ENCODE measurements at places on chromosomes 7 and 10.
A peak's percentile ranks its signal among the peaks of the same experiment; 100 is the strongest.

DNA sequence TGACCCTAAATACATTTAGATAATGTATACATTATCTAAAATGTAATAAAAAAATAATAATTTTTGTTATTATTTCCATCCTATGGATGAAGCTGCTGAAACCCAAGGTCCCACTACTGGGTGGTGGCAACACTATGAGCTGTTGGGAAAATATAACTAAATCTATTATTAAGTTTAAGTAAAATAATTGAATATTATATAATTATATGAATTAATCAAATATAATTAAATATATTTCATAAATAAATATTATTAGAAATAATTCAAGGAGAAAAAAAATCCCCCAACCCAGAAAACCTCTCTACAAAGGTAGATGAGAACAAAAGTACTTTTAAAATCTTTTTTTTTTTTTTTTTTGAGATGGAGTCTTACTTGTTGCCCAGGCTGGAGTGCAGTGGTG lies 7.9 kb downstream of the PRSS58 start:
- no peak for DNase-seq

DNA sequence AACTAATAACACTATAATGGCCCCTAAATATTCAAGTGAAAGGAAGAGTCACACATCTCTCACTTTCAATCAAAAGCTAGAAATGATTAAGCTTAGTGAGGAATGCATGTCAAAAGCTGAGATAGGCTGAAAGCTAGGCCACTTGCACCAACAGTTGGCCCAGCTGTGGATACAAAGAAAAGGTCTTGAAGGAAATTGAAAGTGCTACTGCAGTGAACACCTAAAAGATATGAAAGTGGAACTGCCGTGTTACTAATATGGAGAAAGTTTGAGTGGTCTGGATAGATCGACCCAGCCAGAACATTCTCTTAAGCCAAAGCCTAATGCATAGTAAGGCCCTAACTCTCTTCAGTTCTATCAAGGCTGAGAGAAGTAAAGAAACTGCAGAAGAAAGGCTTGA lies 12.1 kb upstream of the SNX13 start:
- DNase-seq: no peak

DNA sequence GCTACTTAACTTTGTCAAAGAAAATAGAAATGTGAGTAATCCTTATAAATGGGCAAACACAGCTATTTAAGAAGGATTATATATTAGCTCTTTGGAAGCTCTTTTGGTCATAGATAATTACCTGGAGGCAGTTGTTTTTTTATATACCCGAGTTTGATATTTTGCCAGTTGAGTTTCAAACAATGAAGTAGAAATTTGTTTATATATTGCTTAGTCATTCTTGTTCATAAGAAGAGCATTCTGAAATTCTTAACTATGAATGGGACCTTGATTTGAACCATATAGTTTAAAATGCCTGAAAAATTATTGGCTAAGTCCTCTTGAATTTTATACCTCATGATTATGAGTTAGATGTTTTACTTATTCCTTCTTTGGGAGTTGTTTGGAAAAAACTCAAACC lies 36.4 kb downstream of the MINPP1 start:
- DNase-seq: no peak

GRCh38 chr7:80935991-80936780 lies 17.3 kb upstream of the SEMA3C start:
- DNase-seq: no peak

DNA sequence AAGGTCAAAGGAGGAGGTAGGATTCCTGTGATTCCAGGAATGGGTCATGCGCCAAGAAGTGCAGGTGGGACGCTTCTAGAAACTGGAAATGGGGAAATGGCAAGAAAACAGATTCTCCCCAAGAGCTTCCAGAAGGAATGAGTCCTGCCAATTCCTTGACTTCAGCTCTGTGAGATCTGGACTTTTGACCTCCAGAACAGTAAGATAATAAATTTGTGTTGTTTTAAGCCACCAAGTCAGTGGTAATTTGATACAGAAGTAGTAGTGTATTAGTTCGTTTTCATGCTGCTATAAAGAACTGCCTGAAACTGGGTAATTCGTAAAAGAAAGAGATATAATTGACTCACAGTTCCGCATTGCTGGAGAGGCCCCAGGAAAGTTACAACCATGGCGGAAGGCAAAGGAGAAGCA lies 178.6 kb upstream of the GALNT17 start:
- no peak for DNase-seq

DNA sequence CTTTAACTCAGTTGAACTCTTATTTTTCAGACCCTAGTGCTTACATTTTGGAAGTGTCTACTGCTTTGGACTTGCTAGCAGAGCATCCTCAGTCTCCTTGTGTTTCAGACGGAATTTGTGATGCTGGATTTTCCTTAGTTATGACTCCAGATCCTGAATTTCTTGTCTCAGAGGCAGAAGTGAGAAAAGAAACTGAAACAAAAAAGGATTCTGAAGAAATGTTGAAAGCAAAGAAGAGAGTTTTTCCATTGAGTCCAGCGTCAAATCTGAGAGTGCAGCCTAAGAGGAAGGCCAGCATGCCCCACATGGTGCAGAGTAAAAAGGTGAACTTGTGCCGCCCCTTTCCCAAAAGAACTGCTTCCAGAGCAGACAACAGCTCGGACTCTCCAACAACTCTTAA lies 46.1 kb downstream of the TASOR2 start:
- DNase-seq: no peak

GRCh38 chr10:103111031-103111917 lies 81.8 kb downstream of the NT5C2 start:
- DNase-seq: no peak

DNA sequence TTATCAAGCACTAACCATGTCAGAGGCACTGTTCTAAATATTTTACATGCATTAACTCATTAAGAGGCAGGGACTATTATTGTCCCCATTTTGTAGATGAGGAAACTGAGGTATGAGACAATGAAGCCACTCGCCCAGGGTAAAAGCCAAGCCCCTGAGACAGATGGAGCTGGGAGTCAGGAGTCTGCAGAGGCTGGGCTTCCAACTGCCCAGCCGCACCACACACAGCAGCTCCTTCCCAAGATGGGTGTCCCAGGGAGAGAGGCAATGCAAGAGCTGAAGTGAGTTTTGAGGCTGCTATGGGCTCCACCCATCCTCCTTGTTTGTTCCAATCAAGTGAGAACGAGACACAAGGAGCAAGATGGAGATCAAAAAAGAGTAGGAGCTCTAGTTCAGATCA lies 244.2 kb downstream of the KCNMA1 start:
- DNase-seq: no peak

- DNase-seq: no peak
Observed at GRCh38 chr10:6514844-6515780, 65.0 kb downstream of the PRKCQ start.

GRCh38 chr10:49666685-49667084 lies 12.8 kb upstream of the C10orf53 start:
- no peak for DNase-seq

DNA sequence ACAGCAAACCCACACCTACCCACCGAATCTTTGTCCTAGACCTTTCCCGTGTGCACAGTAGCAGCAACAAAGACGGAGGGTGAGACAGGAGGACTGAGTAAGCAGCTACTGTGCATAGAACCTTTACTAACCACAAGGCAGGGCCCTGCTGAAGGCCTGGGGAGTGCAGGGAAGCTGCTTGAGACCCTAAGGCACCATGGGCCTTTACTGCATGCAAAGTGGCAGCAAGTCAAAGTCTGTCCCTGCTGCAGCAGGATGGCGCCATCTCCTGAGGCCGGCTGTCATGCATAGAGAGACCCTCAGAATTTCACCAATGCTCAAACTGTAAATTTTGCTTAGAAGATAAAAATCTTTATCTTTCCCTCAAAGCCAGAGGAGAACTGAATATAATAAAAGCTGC lies 610.5 kb downstream of the ACTR3B start:
- no peak for DNase-seq

DNA sequence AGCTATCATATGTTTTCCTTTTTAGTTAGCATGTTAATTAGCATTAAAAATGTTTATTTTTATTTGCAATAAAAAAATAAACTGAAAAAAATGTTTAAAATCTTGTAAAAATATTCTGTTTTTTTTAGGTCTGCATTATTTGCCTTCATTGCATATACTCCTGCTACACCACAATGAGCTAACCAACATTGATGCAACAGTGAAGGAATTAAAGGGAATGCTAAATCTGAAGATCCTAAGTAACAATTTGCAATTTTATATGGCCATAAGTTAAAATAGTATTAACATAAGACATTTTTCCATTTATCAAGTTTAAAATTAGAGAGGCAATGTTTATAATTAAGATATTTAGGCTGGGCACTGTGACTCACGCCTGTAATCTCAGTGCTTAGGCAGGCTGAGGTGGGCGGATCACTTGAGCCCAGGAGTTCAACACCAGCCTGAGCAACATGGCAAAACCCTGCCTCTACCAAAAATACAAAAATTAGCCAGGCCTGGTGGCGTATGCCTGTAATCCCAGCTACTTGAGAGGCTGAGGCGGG lies 32.2 kb downstream of the LRRC72 start:
- DNase-seq: no peak

DNA sequence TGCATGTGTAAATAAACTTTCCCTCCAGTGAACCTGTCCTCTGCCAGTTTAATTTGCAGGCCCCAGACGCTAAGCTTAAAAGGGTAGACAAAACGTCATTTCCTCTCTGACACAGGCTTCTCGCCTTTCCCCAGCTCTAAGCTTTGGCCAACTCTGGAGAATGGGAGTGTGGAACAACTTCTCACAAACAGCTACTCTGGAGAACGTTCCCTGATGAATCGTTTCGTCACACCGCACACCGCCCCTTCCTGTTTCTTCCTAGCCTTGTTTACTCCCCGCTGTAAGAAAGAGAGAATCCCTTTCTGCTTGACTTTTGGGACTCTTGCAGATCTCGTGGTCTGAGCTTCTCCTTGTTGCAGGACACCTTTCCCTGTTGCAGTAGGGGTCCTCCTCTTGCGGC lies 564.2 kb downstream of the TCERG1L start:
- DNase-seq: no peak

- DNase-seq: no peak
Observed at GRCh38 chr7:148626828-148627227, 36.3 kb downstream of the C7orf33 start.

DNA sequence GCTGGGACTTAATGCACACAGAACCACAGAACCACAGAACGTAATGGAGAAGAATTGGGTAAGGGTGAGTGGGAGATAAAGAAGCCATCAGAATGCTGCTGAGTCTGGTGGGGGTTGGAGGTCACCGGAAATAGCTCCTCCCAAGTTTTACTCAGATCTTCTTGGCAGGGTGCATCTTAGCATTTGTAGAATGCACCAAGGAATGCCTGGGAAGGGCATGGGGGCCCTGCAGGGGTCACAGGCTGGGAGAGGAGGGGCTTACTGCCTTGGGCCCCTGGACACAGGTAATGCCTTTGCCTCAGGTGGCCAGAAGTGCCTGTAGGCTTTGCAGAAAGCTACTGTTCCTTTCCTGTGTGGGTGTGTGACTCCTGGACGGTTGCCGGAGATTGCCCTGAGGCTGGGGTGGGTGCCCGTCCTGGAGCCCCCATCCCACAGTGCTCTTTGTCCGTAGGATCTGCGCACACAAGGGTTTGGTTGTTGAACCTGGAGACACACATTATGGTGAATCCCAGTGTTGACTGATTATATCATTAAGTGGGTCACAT lies 55.1 kb downstream of the MGMT start:
- no peak for DNase-seq

- DNase-seq: no peak
Observed at GRCh38 chr7:47248797-47249196, 333.1 kb downstream of the TNS3 start.

- DNase-seq: peak; percentile 50
Observed at GRCh38 chr7:157273208-157274093, 63.4 kb upstream of the DNAJB6 start.

- DNase-seq: no peak
Observed at GRCh38 chr10:24360282-24361127, 151.6 kb downstream of the KIAA1217 start.

DNA sequence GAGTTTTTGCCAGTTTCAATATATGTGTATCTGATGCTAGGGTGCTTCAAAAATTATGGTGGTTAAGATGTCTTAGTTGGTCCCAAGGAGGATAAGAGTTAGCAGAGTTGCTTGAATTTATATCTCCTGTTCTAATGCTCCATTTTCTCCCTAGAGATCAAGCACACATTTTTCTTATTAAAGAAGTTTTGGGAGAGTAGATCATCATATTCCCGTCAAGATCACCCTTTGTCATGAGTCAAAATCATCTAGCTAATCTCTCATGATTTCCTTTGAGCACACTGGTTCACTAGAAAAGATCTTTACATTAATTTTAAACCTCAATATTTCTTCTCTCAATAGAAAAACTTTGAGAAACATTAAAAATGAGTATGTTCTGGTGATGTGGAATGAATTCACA lies 429.9 kb upstream of the SEMA3A start:
- DNase-seq: no peak

GRCh38 chr10:125232841-125233240 lies 72.5 kb upstream of the CTBP2 start:
- DNase-seq: no peak

- DNase-seq: no peak
Observed at GRCh38 chr10:61016630-61017029, 72.6 kb upstream of the RHOBTB1 start.

- no peak for DNase-seq
Observed at GRCh38 chr7:142873281-142873784, 12.2 kb downstream of the TRPV6 start.

DNA sequence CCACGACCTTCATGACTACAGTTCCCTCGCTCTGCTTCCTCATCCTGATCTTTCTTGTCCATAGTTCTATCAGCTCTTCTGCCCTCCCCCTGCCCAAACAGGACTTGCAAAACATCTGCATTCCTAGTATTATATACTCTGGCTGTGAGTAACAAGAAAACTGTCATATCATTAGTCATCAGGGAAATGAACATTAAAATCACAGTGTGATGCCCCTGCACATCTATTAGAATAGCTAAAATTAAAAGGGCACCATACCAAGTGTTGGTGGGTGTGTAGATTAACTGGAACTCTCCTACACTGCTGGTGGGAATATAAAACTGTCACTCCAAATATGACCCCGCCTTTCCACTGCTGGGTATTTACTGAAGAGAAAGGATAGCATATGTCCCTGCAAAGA lies 141.8 kb downstream of the C7orf25 start:
- DNase-seq: no peak

DNA sequence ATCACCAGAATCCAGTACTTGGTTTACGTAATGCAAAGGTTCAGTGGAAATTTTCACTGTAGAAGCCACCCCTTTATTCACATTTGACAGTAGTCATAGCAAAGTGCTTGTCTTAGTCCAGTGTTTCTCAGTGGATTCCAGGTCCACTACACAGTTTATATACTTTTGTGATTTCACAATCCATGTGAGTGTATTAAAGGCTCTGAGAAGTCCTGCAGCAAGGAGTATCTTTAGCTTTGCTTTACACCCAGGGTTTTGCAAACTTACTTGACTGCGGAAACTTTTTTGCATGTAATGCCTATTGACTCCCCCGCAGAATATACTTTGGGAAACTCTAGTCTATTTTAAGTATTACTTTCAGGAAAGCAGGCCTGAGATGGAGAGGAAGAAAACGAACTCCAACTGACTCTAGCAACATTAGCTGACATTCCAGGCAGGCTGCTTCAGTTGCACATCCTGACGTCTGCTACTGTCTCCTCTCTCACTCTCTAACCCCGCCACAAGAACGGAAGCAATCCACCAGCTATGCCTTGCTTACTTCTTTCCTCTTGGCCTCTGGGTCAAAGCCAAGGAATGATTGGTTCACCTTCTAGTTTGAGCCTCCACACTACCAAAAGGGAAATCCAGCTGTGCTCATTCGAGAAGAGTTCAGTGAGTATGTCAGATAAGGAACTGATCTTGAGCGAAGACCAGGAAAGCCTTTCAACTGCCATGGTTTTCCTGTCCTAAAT lies 6.2 kb downstream of the PLXNA4 start:
- no peak for DNase-seq
